EL (cell line): ENCODE measurements at places on chromosomes 5 and 9.

- DNase-seq: peak; percentile 28
Measured at GRCh38 chr9:109062543-109062942, 49.2 kb upstream of the CTNNAL1 start.

DNA sequence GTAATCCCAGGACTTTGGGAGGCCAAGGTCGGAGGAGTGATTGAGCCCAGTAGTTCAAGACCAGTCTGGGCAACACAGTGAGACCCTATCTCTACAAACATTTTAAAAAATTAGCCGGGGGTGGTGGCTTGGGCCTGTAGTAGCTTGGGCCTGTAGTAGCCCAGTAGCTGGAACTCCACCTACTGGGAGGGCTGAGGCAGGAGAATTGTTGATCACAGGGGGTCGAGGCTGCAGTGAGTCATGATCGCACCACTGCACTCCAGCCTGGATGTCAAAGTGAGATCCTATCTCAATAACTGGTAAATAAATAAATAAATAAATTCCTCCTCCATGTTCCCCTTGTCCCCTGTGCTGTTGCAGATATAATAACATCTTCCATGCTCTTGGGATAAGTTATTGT, 14.3 kb downstream of the VCAN start:
- no peak for DNase-seq

- DNase-seq: no peak
Measured at GRCh38 chr9:137778914-137779313, 98.7 kb upstream of the CACNA1B start.

GRCh38 chr9:124660341-124660801, 110.7 kb downstream of the NR6A1 start:
- DNase-seq: peak; percentile 63

DNA sequence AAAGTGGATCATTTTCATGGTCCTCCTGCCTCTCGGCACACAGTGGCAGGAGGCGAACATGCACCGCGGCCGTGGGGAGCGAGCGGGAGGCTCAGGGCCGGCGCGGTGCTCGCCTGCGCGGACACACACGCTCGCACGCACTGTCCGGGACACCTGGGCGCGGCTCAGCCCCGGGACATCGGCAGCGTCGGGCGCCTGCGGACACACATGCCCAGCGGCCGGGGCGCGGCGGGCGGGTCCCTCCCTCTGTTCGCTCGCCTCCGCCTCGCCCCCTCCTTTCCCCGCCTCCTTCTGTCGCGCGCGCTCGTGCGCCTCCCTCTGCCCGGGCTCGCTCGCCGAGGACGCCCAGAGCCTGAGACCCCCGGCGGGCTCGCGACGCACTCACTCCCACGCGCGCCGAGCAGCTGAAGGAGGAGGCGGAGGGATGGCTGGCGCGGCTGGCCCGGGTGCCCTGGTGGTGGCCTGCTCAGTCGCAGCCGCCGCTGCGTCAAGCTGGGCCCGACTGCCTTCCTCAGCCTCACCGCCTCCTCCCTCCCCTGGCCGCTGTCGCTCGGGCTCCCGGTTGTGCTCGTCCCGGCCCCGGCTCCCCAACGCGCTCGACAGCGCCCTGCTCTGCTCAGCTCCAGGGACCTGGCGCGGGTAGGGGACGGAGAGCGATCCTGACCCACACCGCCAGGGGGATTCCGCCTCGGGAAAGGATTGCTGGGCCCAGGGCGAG, at the start of gene FRMD3:
Gene FRMD3, minus strand, starts transcription at position 230 of the 718 bp plus-strand sequence. Its CDS starts 170 bp downstream, at position 60.
- peak; percentile 70 for DNase-seq

- no peak for DNase-seq
Measured at GRCh38 chr5:15807248-15807647, 307.3 kb downstream of the FBXL7 start.

- peak; percentile 97 for DNase-seq
Measured at GRCh38 chr5:98341038-98342032, 432.1 kb upstream of the RGMB start.

- DNase-seq: no peak
Measured at GRCh38 chr5:156920861-156921431, 42.1 kb downstream of the TIMD4 start.

DNA sequence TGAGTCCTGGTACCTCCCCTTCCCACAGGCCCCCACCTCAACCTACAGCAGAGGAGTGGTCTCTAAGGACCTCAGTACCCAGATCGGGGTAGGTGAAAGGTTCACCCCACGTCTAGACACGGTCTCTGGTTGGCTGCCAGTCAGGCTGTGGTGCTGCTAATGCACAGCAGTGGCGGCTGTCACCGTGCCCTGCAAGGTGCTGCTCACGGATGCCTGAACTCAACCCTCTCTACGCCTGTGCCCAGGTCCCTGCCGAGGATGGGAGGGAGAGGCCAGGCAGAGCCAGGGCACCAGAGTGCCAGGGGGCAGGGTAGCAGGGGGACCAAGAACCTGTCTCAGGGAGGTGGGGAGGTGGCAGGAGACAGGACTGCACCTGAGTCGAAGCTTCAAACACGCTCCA, 14.3 kb downstream of the IER5L start:
- DNase-seq: no peak

- DNase-seq: peak; percentile 93
Measured at GRCh38 chr5:79229357-79230174, 6.4 kb upstream of the JMY start.

- DNase-seq: no peak
Measured at GRCh38 chr5:155886311-155887031, 440.5 kb upstream of the SGCD start.

DNA sequence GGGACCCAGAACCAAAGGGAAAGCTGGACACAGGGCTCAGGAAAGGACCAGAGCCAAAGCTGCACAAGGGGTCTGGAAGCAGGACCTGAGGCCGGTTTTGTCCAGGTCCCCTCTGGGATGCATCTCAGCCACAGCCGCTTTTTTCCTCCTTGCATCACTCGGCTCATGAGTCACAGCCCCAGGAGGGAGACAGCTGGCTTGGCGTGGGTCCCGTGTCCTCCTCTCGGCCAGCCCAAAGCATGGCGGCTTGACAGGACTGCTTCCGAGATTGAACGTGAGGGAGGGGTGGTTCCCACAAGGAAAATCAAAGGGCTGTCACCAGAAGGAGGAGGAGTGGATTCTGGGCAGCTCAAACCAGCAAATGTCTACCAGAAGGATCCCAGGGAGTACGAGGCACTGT, 56.7 kb upstream of the CPLX2 start:
- DNase-seq: peak; percentile 92

GRCh38 chr9:2502760-2503159, 118.8 kb upstream of the VLDLR start:
- DNase-seq: peak; percentile 79

DNA sequence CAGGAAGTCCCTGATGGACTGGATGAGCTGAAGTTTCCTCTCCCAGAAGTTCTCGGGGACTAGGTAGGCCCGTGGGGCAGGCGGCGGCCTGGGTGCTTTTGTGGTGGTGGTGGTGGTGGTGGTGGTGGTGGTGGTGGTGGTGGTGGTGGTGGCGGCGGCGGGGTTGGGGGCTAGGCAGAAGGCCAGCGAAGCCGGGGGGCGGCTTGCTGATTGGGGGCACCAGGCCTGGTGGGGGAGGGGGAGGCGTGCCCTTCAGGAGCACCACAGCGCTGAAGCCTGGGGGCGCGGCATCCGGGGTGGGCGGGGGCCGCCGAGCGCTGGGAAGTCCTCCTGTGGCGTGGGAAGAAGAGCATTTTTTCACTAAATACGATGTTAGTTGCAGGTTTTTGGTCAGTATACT, 26.9 kb downstream of the SPATA31C1 start:
- no peak for DNase-seq

DNA sequence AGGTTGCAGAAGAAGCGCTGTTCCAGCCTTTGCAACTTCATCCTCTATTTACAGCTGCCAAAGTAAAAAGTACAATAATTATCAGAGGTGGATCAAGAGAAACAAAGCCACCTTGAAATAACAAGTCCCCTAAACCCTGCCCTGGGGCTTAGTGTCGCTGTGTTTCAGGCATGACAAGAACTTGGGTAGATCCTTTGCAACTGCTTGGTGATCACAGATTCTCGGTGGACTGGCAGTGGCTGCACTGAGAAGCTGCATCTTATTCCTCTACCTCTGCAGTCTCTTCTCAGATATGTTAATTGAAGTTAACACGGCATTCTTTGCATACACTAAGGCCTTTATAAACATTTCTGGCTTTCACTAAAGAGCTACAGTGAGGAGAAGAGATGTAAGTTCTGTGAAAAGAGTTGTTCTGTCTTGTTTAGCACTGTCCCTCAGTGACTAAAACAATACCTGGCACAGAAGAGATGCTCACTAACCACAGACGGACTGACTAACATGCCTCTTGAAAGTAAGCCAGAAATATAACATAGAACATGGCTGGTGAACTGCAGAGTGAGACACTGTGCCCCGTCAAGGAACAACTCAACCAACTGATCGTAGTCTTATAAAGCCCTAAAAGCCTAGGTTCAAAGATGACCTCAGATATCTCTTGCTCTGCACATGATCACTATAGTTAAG, 144.2 kb downstream of the MLLT3 start:
- no peak for DNase-seq

DNA sequence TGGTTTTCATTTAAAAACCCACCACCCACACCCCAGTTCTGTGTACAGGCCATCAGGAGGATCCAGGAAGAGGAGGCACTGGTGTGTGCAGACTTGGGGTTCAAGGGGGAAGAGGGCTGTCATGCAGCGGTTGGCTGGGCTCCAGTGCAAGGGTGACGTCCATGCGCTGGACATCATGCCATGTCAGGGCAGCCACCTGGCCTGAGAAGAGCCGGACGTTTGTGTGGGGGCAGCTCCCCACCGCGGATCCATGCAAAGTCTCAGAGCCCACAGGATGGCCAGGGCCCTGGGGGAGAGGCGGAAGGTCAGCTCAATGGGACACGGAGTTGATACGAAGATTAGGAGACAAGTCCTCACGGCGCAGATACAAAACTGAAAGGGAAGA, 11.1 kb downstream of the BRD9 start:
- DNase-seq: no peak

GRCh38 chr5:104189031-104189430, 626.4 kb upstream of the NUDT12 start:
- peak; percentile 22 for DNase-seq

DNA sequence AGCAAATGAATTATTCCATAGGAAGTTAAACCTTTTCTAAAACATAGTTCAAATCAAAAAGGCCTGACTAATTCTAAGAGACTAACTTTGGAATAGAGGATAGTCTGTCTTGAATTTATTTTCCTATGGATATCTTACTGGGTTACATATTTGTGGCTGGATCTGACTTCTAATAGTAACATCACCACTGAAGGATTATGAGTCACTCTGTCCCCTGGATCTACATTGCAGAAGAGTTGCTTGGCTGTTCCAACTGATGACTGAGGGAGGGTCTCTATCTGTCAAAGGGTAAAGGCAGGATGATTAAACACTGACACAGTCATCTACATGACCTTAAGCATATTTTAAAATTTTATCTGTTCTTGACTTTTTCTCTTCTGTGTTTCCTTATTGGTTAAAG, 119.6 kb upstream of the FST start:
- DNase-seq: peak; percentile 96

- peak; percentile 8 for DNase-seq
Measured at GRCh38 chr9:15622318-15622971, 69.6 kb downstream of the CCDC171 start.

DNA sequence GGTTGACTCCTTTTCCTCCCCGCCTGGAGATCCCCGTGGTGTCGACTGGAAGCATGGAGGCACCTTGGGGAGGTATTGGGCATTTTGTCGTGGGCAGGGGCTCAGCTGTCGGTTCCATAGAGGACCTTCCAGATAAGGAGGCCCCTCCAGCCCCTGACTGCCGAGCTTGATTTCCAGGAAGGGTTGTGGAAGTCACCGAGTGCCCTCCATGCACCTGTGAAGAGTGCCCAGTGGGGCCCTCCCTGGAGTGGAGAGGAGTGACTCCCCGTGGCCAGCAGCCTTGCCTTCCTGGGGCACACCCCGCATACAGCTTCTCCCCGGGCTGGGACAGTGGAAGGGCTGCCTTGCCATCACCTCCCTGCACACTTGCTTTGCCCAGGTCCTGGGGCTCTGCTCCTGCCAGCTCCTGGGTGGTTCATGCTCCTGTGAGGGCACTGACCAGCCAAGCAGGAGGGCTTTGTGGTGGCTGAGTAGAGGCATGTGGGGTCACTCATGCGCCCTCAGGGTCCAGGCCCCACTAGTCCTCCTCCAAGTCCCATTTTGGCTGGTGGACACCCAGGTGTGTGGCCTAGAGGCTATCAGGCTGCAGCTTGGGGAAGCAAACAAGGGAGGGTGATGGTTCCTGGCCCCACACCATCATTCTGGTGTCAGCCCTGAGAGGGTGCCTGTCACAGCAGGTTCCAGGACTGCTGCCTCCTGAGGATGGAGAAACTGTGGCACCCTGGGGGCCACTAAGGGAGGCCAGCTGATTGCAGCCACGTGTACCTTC, 133.0 kb downstream of the WNK2 start:
- no peak for DNase-seq

- DNase-seq: peak; percentile 50
Measured at GRCh38 chr9:16883586-16883985, 13.1 kb upstream of the BNC2 start.

DNA sequence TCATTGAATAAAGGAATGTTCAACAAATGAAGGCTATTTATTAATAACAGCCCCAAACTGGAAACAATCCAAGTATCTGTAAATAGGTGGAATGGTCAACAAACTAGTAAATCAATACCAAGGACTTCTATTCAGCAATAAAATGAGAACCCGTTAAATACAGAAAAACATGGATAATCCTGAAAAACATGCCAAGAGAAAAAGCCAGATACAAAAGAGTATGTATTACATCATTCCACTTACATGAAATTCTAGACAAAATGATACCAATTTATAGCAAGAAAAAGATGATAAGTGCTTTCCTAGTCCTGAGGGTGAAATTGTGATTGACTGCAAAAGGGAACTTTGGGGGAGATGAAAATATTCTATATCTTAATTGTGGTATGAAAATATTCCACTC, 3.1 kb downstream of the PJA2 start:
- DNase-seq: no peak

DNA sequence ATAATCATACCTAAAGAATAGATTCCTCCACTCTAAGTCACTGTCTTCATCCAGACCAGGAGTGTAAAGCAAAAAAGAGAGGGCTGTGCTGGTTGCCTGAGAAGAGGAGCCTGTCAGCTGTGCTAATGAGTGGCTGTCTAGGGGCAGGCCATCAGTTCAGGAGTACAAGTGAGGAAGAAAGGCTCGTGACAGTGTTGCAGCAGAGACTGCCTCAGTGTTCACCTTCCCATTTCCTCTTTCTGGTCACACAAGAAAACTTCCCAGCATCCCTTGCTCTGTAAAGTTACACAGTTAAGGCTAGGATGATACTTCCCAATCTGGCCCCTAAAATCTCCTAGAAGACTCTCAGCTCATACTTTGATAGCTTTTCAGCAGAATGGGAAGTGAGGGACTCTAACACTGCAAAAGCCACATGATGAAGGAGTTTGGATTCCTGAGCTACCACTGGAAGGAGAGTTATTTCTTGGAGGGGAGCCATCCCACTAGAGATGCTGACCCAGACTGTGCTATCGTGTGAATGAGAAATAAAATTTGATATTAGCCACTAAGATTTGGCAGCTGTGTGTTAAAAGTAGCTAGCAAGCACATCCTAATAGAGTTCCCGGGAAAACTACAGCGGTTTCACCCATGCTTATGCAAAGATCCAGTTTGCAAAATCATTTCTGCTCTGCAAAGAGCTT, 67.1 kb downstream of the ADAMTS12 start:
- peak; percentile 83 for DNase-seq

DNA sequence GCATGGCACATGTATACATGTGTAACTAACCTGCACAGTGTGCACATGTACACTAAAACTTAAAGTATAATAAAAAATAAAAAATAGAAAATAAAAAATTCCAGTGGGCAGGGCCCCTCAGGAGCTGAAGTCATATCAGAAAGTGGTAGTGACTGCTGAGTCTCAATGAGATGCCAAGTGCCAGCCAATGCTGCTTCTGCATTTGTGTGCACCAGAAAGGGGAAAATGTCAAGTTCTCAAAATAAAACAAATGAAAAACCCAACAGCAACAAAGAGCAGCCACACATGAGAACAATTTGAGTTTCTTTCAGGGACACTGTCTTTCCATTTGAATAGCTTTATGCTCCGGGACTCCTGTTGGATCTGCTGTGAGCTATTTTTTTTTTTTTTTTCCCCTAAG, 117.2 kb upstream of the CCDC112 start:
- no peak for DNase-seq
